ENCODE measurements at places on chromosomes 1 and 21.

- peak; percentile 7 for DNase-seq
Observed at GRCh38 chr1:245434280-245434679, 279.5 kb downstream of the KIF26B start.

- no peak for DNase-seq
Observed at GRCh38 chr1:185837711-185838110, 103.5 kb downstream of the HMCN1 start.

DNA sequence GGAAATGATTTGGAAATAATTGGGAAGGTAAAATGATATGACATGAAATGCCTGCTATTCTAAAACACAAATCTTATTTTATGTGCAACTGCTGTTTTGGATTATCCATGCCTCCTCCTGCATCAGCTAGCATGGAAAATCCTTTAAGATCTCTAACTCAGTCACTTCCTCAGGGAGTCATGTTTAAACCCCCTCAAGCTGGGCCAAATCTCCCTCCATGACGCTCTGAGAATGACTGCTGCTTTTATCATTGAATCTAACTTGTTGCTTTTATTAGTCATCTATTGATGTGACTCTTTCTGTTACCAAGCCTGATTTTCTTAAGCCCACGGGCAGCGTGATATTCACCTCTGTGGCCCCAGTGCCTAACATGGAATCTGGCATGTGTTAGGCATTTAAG lies 324.8 kb downstream of the DISC1 start:
- DNase-seq = no peak

DNA sequence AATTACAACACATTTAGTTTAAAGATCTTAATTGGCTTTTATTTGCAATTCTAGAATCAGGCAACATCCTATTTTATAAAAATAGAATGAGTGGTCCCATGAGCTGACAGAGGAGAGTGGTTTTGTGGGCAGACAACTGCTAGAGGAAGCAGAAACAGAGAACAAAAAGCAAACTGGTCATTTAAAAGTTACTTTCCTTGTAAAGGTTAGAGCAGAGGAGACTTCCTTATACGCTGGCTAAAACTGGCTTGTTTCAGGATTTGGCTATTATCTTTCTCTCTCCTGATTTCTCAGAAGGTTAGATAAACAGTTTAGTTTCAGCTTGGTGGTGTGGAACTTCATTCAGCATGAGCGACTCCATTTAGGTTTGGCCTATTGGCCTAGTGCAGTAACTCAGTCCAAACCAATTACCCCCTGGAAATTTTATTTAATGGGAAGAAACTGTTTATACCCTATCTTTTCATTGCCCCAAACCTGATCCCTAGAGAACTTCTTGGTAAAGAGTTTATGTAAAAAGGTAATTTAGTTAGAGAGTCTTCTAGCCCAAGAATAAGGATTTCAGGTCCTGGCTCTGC lies 32.2 kb upstream of the IL20 start:
- DNase-seq = peak; percentile 58

GRCh38 chr21:42061195-42061985 lies 9.7 kb upstream of the UMODL1 start:
- DNase-seq = peak; percentile 94

DNA sequence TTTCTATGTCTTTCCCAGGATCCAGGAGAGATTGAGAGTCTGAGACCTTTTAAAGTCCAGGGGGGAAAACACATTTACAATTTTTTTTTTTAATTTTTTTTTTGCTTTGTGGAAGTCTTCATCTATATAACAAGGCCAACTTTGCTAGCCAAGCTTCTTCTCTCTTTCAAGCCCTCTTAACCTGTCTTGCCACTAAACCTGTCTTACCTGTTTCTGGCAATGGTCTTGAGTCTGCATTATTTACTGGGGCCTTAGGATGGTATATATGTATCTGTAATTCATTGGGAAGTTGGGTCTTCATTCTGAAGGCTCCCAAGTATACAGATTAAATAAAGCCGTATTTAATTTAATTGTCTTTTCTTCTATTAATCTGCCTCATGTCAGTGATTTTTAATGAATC lies 750.9 kb upstream of the B3GALT2 start:
- DNase-seq = no peak

DNA sequence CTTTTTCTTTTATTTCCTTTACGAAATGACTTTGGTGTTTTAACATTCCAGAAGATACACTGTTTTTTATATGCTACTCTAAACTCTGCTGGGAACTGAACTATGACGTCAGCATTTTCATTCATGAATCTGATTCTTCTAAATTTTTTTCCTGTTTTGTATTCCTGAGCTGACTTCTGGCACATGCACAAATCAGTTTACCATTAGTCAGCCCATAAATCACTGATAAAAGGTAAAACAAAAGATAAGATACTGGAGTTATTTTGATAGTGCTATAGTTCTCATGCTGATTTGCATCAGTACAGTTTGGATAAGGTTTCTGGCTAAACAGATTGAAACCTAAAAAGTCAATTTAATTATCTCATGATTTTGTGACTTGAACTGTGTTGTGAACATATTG lies 10.4 kb downstream of the CAMTA1 start:
- no peak for DNase-seq

DNA sequence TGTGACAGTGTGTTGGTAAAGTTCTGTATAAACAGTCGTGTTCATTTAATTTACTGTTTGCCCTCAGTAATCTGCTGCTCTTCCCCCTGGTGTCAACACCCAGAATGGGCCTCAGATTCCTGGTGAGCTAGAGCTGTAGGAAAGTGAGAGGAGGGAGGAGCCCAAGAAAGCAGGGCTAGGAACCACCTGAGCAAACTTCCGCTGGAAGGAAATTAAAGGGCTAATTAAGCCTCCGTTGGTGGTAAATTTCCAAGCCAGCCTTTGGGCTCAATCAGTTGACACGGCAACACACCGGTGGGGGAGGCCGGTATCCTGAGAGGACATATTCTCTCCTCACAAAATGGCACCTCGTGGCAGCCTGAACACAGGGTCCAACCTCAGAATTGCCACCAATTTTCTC lies 32.9 kb downstream of the RAB3B start:
- no peak for DNase-seq

- no peak for DNase-seq
Observed at GRCh38 chr1:58573705-58574591, 3.1 kb downstream of the TACSTD2 start.

DNA sequence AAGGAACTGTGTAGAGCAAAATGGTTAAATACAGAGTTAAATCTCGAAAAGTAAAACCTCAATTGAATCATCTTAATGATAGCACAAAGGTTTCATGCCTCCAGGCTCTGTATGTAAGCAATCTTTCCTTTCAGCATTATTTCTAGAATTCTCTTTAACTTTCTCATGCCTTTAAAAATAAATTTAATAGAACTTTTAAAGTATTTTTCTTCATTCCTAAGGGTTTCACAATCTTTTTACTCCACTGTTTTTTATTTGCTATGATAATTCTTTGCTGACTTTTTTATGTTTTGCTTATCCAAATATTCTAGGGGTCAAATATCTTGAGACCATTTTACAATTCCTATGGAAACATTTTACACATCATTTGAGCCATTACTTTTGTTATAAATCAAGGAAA lies 288.0 kb downstream of the BACH1 start:
- no peak for DNase-seq

- DNase-seq = no peak
Observed at GRCh38 chr1:181658581-181658980, 175.3 kb downstream of the CACNA1E start.

DNA sequence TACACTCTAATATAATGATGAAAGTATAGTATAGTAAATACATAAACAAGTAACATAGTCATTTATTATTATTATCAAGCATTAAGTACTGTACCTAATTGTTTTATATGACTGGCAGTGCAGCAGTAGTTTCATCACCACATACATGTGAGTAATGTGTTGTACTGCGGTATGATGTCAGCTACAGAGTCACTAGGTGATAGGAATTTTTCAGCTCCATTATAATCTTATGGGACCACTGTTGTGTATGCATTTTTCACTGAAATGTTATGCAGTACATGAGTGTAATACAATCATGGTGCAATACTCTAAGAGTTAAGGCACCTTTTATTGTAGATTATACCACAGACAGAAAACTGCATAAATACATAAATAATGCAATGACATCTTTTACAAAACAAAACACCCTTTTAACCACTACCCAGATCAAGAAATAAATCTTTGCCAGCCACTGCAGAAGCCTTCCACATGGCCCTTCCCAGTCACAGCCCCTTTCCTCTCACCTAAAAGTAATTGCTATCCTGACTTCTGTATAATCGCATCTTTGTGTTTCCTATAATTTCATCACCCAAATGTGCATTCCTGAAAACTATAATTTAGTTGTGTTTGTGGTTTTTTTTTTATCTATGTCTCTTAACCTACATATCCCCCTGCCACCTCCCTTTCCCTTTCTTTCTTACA lies 16.3 kb downstream of the ABCD3 start:
- no peak for DNase-seq

DNA sequence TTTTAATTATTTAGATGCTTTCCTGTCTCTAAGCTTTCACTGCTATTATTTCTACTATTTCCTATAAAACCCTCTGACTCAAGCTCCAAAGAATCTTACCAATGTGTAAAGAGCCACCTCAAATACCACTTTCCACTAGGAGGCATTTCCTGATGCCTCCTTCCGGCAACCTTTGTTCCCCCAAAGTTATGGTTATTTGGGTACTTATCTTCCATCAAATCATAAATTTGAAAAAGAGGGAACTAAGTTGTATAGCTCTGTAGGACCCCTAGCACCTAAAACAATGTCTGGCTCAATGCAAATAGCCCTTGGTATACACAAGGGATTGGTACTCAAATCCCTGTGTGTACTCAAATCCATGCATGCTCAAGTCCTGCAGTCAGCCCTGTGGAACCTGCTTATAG lies 79.6 kb downstream of the NME7 start:
- no peak for DNase-seq

- no peak for DNase-seq
Observed at GRCh38 chr1:220313576-220313975, 41.3 kb upstream of the RAB3GAP2 start.

DNA sequence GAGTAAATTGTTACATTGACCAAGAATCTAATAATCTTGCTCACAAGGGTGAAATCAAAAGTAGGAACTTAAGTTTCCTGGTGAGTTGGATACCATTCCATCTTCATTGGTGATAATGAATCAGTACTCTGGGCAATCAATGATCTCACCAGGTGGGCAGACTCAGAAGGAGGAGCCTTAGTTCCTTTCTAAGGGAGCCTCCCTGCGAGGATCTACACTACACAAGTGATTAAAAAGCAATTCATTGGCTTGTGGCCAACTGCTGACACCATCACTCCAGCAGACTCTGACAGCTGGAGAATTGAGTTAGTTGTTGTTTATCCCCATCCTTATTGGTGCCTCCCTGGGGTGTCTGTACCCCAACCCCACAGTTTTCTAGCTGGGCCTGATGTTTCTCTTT lies 84.1 kb upstream of the VANGL1 start:
- DNase-seq = no peak

DNA sequence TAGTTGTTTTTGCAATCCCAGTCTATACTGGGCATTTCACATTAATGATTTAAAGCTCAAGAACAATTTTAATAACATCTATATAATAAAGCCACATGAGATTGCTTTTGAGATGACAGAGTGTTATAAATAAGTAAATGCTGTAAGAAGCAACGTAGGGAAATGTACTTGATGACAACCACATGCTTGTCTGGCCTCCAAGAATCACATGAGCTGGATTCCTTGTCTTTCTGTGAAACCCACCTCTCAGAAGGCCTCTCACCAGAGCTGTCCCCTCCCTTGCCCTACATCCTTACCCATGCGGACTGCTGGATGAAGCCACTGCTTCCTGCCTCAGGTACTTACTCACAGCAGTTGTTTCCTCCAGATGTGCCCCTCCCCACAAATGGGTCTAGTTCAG lies 145.1 kb upstream of the CTTNBP2NL start:
- DNase-seq = no peak

DNA sequence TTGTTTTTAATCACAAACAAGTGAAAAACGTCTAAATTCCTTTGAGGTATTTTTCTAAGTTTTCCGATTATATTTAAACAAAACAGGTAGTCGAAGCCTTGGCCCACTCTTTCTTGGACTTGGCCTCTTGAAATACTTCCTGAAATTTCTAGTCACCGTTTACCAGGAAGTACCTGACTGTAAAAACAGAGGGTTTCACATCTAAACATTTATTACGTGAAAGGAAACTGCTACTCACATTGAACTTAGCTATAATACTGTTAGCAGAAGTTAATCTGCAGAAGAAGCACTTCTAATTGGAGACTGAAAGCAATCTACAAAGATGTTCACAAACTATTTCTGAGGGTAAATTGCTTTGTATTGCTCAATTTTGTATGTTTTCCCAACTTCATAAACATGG lies 526.0 kb upstream of the ADGRL4 start:
- no peak for DNase-seq

GRCh38 chr1:198258491-198258890 lies 101.7 kb downstream of the NEK7 start:
- DNase-seq = no peak

DNA sequence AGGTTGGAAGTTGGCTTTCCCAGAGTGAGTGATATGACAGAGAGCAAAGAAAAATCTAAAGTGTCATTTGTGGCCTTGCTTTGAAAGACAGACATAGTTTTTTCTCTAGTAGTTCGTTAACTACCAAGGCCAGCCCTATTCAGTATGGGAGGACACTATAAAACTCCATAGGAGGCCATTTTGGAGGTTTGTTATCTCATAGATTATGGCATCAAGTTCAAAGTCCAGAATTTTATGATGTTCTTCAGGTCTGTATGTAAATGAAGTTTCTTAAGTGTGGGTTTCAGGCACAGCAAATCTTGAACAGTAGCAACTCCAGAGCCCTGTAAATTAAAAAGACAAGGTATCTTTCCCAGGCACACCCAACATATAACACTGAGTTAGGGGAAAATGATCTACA lies 437.1 kb downstream of the PLPP3 start:
- DNase-seq = no peak

GRCh38 chr1:213251972-213252371 lies 200.9 kb downstream of the RPS6KC1 start:
- no peak for DNase-seq

Data from NB4 (cell line).